ENCODE measurements at places on chromosomes 4 and X. TPM values are rescaled to one million over a fixed set of nuclear protein-coding genes. Genes with fewer than 3 reads are reported as not detected.

The PRRG3 gene
- not detected for total RNA-seq

The CLNK gene
- not detected for total RNA-seq

The CENPVL1 gene
- not detected for total RNA-seq

The EMCN gene
- 3.3 TPM for total RNA-seq

The NHS gene
- total RNA-seq: 4.3 TPM

DNA sequence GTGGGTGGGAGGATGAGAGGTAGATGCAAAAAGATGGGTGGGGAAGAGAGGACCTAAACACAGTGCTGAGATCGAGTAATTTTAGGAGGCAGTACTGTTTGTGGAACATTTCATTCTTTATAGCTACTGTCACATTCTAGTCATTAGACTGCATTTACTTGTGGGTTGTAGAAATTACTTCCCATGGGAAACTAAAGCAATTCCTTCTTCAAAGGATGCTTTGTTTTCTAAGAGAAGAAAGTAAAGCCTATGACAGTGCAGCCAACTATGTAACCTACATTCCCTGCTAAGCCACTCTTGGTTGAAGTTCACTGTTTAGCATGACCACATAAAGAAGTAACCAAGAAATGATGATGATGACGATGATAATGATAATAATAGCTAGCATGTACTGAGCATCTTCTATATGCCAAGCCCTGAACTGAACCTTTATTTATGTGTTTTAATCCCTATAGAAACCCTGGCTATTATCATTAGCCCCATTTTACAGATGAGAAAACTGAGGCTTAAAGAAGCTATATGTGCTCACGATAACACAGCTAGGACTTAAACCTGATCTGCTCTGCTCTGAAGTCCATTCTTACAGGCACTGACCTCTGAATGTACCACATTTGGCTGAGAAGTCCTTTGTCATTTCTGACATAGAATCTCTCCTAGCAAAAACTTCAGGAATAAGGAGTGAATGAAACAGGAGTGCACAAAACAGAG, 114.5 kb upstream of the KIT start:
- no peak for DNase-seq
- no peaks in the 10 kb centered on the region for H3K27me3 ChIP-seq
- H3K27ac ChIP-seq: no peak overlapping the region
- no peak overlapping the region for H3K4me3 ChIP-seq

- DNase-seq: no peak
- H3K4me3 ChIP-seq: no peak overlapping the region
- no peaks in the 10 kb centered on the region for H3K27me3 ChIP-seq
Measured at GRCh38 chr4:126955292-126956183, 677.2 kb upstream of the INTU start.

- no peak overlapping the region for H3K27ac ChIP-seq
- H3K4me1 ChIP-seq: no peaks in the 10 kb centered on the region
- no peaks in the 10 kb centered on the region for H3K27me3 ChIP-seq
- DNase-seq: no peak
Measured at GRCh38 chrX:74606342-74606741, 8.1 kb downstream of the RLIM start.

DNA sequence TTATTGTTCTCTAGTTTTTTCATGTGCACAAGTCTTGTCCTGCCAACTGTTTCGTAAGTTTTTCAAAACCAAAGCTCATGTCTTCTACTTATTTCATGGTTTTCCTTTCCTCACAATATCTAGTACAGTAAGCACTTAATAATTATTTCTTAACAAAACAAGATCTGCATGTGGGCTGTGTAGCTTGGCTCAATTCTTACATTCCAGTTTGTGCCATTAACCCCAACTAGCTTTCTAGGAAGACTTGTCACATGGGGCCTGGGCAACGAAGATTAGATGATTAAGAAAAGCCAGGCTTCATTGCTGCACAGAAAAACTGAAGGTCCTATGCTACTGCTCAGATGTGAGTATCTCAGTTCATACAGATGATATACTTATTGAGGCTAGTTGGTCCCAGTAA, 155.3 kb upstream of the TEX13A start:
- peaks cover 2% of the 10 kb centered on the region for H3K27me3 ChIP-seq
- H3K27ac ChIP-seq: no peak overlapping the region
- peaks cover 4% of the 10 kb centered on the region for H3K4me1 ChIP-seq
- DNase-seq: no peak
- no peaks in the 10 kb centered on the region for H3K36me3 ChIP-seq

DNA sequence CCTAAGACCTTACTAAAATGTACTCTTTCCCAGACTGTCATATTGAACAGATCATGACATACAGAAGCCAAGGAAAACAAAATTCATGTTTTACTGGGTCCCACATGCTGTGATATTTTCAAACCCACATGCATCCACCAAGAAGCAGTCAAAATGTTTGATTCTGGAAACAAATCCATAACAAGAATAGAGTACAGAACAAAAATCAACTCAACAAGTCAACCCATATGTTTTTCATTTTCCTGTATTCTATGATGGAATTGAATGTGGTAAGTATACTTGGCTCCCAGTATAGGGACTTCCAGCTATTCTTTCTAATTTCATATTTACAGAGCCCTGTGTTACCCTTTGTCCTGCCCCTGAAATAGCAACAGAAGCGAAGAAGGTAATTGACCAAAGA, 106.8 kb downstream of the COL25A1 start:
- no peaks in the 10 kb centered on the region for H3K4me1 ChIP-seq
- H3K36me3 ChIP-seq: no peaks in the 10 kb centered on the region
- no peak overlapping the region for H3K27ac ChIP-seq
- no peak for DNase-seq
- H3K27me3 ChIP-seq: no peaks in the 10 kb centered on the region
- H3K4me3 ChIP-seq: no peak overlapping the region

DNA sequence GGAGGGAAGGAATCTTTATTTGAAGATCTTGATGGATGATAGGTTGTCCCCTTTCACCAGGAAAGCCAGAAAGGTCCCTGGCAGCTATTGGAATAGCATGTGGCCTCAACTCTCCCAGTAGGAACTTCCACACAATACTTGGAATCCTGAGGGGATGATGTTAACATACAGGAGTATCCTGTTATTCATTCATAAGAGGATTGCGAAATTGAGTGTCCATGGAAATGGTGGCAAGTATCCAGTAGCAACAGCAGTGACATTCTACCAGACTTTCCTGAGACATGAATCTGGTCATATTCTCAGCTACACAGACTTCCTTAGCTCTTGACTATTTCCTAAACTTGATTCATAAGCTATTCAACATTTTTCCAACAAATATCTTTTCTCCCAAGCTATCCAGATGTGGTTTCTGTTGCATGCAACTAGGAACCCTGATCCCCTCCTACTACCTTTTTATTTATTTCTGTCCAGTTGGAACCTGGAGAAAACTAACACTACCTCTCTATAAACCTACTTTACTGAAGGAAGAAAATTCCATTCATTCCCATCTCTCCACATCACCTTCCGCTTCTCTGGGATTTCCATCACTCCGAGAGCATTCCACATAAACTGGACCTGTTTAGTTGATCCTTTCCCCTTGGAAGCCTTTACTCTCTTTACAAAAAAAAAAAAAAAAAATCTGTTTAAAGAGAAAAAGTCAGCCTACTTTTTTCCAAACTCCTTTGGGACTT, 101.8 kb downstream of the ANXA5 start:
- no peaks in the 10 kb centered on the region for H3K4me1 ChIP-seq
- DNase-seq: no peak
- H3K27ac ChIP-seq: no peak overlapping the region

DNA sequence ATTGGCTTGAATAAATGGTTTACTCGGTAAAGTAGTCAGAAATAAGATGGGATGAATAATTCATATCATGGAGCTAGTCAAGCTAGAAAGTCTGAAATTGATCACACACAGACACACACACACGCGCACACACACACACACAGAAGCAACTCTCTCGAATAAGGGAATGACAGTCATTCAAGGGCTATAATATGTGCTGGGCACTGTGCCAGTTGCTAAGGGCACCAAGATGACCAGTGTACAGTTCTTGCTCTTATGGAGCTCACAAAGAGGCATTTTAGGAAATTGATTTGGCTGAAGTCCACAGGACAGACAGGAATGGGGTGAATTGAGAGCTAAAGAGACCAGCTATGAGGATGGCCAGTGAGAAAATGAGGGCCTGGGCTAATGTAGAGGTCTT, 34.2 kb upstream of the SH3D19 start:
- H3K4me1 ChIP-seq: peaks cover 3% of the 10 kb centered on the region
- no peaks in the 10 kb centered on the region for H3K27me3 ChIP-seq
- no peak overlapping the region for H3K27ac ChIP-seq
- H3K4me3 ChIP-seq: no peak overlapping the region
- H3K36me3 ChIP-seq: no peaks in the 10 kb centered on the region
- DNase-seq: no peak

- H3K4me1 ChIP-seq: no peaks in the 10 kb centered on the region
- no peak overlapping the region for H3K27ac ChIP-seq
- no peaks in the 10 kb centered on the region for H3K36me3 ChIP-seq
- no peaks in the 10 kb centered on the region for H3K27me3 ChIP-seq
Measured at GRCh38 chrX:26254436-26254835, 38.5 kb downstream of the MAGEB5 start.

GRCh38 chrX:21905953-21906352, 34.6 kb upstream of the SMS start:
- H3K36me3 ChIP-seq: no peaks in the 10 kb centered on the region
- no peaks in the 10 kb centered on the region for H3K27me3 ChIP-seq
- no peaks in the 10 kb centered on the region for H3K4me1 ChIP-seq
- H3K27ac ChIP-seq: no peak overlapping the region
- no peak overlapping the region for H3K4me3 ChIP-seq

Data from osteocyte (in vitro differentiated cells).